H7 (cell line): ENCODE measurements at places on chromosomes 12 and 14. TPM values are rescaled to one million over a fixed set of nuclear protein-coding genes. Genes with fewer than 3 reads are reported as not detected.

DNA sequence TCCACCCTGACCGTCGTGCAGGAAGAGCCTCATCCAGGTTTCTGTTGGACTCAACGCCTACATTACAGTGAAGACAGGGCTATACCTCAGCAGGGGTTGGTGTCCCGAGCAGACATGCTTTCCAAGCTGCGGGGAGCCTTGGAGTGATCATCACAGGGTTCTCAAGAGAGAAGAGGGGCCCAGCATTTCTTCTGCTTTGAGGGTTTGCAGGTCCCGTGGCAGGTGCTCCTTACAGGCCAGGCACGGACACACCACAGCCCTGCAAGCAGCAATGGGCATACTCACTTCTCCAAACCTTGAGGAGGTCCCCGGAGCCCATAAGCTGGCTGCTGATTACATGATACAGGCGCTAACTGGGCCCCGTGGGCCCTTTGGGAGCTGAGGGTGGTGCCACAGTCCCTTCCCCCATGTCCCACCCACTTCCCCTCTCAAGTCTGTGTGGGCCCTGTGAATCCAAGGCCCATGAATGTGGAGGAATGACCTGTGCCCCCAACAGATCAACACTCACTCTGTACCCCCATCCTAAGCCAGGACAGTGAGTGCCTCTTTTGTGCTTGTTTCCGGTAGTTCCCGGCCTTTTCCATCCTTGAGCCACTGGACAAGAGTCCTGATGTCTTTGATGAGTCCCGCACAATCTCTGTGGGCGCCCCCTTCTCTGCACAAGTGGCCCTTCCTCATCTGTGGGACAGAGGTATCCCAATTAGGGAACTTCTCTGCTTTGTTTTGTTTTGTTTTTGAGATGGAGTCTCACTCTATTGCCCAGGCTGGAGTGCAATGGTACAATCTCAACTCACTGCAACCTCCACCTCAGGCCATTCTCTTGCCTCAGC, 1.1 kb downstream of the AQP2 start:
- DNase-seq, result no peak

GRCh38 chr12:130685850-130686249, 30.2 kb downstream of the RIMBP2 start:
- no peak for DNase-seq

- no peak for DNase-seq
These were observed 18.1 kb downstream of the DYRK2 start for GRCh38 chr12:67666605-67667004.

The KRT83 gene
- total RNA-seq, result 0.10 TPM in 1 of 2 replicates, not detected in the other

- DNase-seq, result no peak
These were observed 4.7 kb downstream of the TMEM263 start for GRCh38 chr12:106960443-106960842.

DNA sequence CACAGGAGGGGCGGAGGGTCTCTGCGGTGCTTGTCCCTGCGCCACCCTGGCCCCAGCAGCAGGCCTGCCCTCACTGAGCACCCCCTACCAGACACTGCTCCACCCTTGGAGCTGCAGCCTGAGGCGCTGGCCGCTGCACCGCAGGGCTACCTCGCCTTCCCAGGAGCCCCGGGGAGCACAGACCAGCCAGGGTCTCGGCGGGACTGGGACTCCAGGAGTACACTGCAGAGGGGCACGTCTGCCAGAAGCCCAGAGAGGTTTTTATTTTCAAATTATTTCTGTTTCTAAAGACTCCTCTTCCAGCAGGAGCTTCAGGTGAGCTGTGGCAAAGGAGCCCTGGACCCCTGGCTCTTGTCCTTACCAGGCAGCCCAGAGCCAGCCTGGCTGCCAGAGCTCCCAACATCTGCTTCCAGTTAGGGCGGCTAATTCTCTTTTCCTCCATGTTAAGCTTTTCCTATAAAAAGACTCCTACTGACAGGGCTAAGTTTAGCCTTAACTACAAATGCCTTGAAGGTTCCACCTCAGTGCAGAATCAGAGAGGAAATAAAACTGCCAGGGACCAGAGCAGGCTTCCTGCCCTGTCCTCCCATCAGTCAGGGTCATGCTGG, 26.4 kb downstream of the DEGS2 start:
- DNase-seq, result no peak

The MYF5 gene
- total RNA-seq, result 0.11 TPM in 1 of 2 replicates, not detected in the other

- no peak for DNase-seq
These were observed 34.0 kb upstream of the C2CD5 start for GRCh38 chr12:22578328-22578727.

DNA sequence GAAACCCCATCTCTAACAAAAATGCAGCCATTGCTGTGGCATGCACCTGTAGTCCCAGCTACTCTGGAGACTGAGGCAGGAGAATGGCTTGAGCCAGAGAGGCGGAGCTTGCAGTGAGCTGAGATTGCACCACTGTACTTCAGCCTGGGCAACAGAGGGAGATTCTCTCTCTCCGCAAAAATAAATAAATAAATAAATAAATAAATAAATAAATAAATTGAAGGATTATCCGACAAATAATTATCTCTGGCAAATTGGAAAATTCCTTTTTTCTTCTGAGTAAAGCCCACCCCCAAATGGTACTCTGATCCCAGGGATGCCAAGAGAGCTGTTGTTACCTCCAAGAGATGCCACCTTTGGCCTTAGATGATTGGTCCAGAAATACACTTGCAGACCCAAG, 137.9 kb downstream of the SUDS3 start:
- no peak for DNase-seq

DNA sequence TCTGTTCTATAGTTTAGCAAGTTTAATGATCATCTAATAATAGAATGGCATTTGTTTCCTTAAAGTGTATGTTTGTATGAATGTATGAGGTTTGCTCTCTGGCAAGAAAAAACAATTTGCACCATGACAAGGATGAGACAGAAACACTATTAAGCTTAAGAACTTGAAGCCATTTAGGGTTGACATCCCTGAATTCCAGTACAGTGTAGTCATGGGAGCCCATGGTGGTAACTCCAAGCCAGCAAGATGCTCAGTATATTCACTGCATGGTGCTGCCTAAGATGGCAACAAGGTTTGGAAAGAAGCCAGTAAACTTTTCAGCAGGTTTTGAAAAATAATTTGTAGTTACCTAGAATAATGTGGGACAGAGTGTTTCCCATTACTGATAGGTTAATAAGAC, 158.6 kb downstream of the PRIMA1 start:
- DNase-seq, result no peak

The ACVRL1 gene
- 0.07 and 0.33 TPM in 2 replicates for total RNA-seq

The AMN gene
- 0.92 and 1.7 TPM in 2 replicates for total RNA-seq

GRCh38 chr12:94954948-94955592, 48.4 kb downstream of the NDUFA12 start:
- DNase-seq, result no peak
